Muscle of arm (tissue), 14 donors: ENCODE measurements at places on chromosomes 1 and 21. TPM values are rescaled to one million over a fixed set of nuclear protein-coding genes. Genes with fewer than 3 reads are reported as not detected.
A peak's percentile ranks its signal among the peaks of the same experiment; 100 is the strongest.

GRCh38 chr1:154837672-154838171, 32.4 kb downstream of the KCNN3 start:
- no peak for DNase-seq

- DNase-seq, result no peak
Measured at GRCh38 chr1:217049721-217050120, 326.5 kb upstream of the ESRRG start.

GRCh38 chr1:65009176-65009575, 42.8 kb upstream of the JAK1 start:
- no peak for DNase-seq

DNA sequence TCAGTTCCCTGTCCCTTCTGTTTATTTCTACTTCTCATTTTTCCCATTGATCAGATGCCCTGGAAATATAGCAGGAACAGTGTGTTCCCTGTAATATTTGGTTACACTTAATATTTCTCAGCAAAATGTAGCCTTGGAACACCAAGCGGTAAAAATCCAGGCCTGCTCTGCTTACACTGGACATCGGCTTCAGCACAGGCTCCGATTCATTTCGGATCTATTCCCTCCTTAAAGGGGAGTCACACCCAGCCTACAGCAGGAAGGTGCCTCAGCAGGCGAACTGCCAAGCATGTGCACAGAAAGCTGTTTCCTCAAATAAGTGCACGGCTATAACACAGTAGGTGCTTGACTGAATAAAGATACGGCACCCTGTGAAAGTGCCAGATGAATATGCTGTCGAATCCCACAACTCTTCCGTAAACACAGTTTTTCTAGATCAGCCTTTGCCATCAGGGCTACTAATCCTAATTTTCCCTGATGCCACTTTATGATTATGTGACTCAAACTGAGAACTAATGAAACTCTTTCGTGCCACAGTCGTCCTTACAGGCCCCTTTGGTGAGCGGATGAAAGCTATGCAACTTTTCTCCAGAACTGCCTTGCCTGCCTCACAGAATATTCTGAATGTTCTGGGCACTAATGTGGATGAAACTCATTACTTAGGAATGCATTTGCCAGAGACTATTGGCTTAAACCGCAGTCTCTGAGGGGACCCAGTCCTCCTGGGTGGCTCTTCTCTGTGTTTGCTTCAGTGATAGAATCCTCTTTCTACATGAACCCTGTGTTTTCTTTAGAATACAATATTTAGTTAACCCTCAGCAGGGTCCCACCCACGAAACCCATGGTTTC, 275.5 kb upstream of the RUNX1 start:
- no peak for DNase-seq

The PRRX1 gene
- 237 TPM for polyA plus RNA-seq

The OR2L8 gene
- polyA plus RNA-seq, result not detected

The COL24A1 gene
- polyA plus RNA-seq, result not detected

DNA sequence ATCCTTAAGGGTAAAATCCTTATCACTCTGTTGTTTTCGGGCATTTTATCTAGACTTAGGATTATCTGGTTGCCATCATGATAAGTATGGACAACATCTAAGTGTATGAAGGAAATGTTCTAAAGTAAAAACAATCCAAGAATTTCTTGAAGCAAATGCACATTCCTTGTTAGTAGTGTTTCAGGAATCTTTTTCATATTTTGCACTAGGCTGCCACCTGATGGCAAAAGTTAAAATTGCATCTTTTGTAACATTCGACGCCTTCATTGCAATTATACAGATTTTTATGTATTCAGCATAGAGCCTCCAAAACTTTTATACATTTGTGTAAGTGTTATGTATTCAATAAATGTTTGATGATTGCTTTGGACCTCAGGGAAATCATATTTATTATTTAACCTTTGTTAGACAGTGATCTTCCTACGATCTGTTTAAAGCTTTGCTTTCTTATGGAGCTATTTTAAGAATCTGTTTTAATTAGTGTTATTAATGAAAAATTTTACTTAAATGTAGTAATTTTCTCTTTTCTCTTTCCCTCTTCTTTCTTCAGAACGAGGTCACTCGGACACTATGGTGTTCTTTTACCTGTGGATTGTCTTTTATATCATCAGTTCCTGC, 49.4 kb upstream of the KIAA1614 start:
- peak; percentile 65 for DNase-seq

The LRRC7 gene
- 16.4 TPM for polyA plus RNA-seq

The S100A9 gene
- polyA plus RNA-seq, result not detected

DNA sequence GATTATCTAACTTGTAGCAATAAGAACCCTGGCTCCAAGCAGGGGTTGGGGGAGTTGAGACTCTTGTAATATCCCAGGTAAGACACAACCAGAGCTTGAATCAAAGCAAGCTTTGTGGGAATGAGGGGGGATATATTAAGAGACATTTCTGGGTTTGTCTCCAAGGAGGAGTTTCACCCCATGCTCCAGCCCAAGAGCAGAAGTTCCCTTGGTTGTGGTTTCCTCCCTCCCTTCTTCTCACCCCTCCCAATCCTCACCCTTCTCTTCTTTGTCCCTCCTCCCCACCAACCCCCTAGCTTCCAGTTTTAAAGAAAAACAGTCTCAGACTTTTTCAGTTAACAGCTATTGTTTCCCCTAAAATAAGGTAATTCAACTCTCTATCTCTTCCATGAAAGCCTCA, 11.9 kb downstream of the TRAF3IP3 start:
- no peak for DNase-seq

DNA sequence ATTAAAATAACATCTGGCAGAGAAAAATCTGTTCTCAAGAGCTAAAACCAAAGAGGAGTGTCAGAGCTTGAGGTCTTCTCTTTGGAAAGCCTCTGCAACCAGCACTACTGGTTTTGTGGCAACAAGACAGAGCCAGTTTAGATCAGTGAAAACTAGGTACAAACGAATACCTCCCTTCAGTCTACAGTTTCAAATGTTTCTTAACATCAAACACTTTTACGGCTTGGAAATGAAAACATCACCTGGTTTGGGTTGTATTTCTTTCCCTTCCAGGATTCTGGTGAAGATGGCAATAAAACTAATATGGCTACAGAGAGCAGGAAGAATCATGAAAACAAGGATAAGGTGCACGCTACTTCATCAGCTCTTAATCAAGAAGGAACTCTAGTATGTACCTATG, 339.4 kb upstream of the ESRRG start:
- no peak for DNase-seq

The LTN1 gene
- polyA plus RNA-seq, result 19.8 TPM

The RBP7 gene
- 3.5 TPM for polyA plus RNA-seq

GRCh38 chr1:53477651-53478501, 18.7 kb downstream of the DMRTB1 start:
- no peak for DNase-seq

- DNase-seq, result no peak
Measured at GRCh38 chr1:33317354-33317753, 3.5 kb downstream of the A3GALT2 start.

DNA sequence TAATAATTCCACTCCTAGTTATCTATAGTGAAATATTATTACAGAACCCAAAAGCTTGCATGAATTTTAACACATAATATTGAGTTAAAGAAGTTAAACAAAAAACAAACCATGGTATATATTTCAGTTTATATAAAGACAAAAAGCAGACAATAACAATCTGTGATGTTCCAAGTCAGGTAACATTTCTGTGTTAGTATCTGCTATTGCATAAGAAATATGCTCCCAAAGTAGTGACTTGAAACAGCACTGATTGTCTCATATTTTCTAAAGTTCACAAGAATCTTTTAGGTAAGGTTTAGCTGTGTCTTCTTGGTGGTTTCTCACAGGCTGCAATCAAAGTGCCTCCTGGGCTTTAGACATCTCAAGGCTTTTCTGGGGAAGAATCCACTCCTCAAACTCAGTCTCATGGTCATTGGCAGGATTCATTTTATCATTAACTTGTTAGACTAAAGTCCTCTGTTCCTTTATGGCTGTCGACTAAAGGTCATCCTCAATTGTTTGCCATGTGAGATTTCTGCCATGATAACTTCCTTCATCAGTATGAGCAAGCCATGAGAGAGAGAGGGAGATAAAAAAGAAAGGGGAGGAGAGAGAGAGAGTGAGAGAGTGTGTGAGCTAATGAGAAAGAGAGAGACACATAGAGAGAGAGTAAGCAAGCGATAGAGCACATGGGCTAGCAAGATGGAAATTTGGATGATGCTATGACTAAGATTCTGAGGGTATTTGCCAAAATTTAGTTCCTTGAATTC, 19.9 kb downstream of the GBP1 start:
- no peak for DNase-seq

GRCh38 chr21:35138665-35139381, 89.7 kb upstream of the RUNX1 start:
- no peak for DNase-seq
